ENCODE measurements at places on chromosomes 1 and 21.

DNA sequence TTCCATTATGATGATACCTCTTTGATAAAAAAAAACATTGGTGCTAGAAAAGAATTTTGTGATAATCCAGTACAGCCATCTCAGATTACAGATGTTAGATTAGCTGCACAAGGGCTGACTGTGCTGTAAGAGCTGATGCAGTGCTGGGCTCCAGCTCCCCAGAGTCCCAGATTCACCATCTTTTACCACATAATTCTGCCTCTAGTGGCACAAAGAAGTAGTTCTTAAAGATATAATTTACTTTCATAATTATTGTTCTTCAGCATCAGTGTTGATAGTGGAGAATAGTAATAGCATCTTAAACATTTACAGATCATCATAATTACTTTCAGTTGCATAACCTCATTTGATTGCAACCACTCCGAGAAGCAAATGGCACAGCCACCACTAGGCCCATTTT is 262.1 kb downstream of the BRINP2 start:
- no peak for DNase-seq

DNA sequence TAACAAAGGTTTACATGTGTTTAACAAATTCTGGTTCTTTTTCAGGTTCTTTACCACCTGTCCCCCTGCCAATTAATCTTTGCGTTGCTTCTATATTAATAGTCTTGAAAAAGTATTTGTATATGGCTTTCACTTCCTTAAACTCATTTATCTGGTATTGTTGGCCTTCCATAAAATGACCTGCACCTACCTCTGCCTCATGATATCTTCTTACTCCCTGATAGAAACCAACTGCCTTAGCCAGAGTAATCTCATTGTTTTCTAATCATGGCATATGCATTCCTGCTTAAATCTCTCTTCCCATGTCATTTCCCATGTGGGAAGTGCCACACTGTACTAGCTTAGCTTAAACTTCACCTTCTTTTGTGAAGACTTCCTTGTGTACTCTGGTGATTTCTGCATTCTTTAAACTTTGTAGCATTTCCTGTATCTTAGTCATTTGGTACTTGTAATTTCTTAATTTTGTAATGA is 8.7 kb downstream of the SMG7 start:
- no peak for DNase-seq

GRCh38 chr1:51669816-51670215 is 52.9 kb downstream of the OSBPL9 start:
- DNase-seq, result no peak

DNA sequence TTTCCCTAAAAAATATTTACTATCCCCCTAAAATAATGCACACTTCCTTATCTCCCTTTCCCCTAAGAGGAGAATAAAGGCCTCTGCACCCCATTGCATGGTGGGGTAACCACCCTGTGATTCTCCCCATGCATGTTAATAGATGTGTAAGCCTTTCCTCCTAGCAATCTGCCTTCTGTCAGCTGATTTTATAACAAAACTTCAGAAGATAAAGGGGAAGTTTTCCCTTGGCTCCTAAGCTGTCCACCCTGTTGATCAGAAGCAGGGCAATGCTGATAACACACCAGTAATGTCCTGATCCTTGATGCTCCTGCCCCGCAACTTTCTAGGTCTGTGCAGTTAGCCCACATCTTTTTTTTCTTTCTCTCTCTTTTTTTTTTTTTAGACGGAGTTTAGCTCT is 11.4 kb upstream of the RNF187 start:
- DNase-seq, result no peak

GRCh38 chr1:158272681-158273080 is 17.0 kb upstream of the CD1C start:
- no peak for DNase-seq

GRCh38 chr21:40471103-40471502 is 375.9 kb downstream of the DSCAM start:
- DNase-seq, result no peak

- DNase-seq, result no peak
Observed at GRCh38 chr1:186220067-186220466, 155.0 kb downstream of the TPR start.

- DNase-seq, result no peak
Observed at GRCh38 chr1:201145816-201146215, 8.5 kb downstream of the TMEM9 start.

Measured in DMS 273 treated with DMSO at 0.1 percent for 48 hours (cell line).